Stimulated activated CD4-positive, alpha-beta T cell treated with anti-CD3 and anti-CD28 coated beads, Interleukin-1b, Interleukin-23, amount 100 ng/mL, for 1 hour (primary cell): ENCODE measurements at places on chromosomes 7 and 10.

DNA sequence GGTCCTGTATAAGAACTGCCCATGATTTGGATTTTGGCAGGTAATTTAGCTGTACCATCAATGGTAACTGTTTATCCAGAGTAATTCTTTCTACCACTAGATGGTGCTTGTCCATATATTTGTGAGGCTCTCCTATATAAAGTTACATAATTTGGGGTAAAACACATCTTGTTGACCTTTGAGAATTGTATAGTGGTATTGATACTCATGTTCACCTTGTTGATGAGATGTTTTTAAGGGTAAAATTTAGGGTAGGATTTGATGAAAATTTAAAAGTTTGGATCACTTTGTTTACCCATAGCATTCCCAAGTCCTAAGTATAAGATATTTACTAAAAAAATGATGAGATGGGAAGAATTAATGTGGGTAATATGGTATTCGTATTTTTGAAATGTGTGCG lies 31.6 kb downstream of the ST7 start:
- DNase-seq, result no peak

GRCh38 chr10:97876402-97876801 lies 26.8 kb downstream of the GOLGA7B start:
- DNase-seq, result no peak

GRCh38 chr7:82194016-82194643 lies 249.4 kb downstream of the CACNA2D1 start:
- DNase-seq, result no peak

DNA sequence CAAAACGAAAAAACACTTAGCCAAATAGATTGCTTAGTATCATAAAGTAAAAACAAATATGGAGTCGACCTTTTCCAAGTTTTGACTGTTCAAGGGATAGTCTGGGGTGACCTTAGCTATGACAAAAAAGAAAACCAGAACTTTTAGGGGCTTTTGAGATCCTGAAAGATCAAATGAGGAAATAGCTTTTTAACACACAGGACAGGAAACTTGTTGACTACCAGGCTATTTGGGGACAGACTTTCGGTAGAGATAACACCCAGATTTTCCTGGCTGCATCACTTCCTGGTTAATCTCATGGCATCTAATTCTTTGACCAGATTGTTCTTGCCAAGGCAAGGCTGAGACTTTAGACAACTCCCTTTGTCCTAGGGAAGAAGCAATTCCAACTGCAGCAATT lies 34.5 kb upstream of the EGR2 start:
- no peak for DNase-seq

DNA sequence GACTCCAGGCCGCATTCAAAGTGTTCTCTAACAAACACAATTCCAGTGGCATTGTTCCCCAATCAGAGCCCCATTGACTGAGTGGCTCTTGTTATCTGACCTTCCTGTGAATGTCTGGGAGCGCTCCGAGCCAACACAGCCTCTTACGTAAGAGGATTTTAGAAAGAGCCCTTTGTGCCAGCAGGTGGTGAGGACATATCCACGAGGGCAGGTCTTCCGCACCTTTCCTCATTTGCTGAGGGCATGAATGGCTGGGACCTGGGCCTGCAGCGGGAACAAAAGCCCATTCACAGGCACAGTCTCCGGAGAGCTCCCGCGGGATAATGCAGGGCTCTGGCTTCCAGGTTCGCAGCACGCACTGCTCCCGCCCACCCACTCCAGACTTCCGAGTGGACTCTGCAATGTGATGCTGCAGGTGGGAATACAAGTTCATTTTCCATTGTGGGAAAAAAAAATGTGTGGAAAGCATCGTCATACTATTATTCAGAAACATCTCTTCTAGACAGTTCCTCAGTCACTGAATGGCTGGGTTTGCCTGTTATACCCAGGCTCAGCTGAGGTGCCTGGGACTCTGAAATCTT lies 295.0 kb upstream of the IGFBP3 start:
- DNase-seq, result no peak

DNA sequence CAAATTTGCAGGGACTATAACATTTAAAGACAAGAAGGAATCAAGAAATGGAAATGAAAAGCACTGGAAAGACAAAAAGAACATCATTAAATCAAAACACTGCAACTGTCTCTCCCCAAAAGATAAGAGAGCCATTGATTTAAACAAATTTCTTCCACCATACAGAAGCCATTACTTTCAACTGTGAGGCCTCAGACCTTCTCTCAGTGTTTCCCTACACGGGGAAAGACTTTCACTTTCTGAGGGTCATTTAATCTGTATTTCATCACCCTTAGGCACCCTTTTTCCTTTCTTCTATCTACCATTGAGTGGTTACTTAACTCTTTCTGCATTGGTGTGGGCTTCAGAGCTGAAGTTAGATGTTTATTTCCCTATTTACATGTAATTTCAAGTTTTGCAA lies 47.5 kb downstream of the CCDC172 start:
- DNase-seq, result no peak

DNA sequence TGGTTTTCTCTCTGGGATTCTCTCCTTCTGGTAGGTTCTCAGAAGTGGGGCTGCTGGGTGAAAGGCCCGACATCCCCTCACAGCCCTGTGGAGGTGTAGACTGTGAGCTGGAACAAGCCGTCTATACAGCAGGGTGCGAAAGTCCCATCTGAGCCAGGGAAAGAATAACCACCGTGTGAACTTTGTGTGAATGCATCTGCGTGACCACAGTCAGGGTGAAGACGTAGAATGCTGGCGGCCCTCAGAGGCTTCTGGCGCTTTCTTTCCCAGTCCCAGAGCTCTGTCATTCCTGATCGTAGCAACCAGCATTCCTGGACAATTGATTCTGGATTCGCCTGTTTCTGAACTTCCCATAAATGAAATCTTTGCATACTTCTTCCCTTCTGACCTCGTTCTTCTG lies 30.0 kb downstream of the ELFN1 start:
- no peak for DNase-seq

DNA sequence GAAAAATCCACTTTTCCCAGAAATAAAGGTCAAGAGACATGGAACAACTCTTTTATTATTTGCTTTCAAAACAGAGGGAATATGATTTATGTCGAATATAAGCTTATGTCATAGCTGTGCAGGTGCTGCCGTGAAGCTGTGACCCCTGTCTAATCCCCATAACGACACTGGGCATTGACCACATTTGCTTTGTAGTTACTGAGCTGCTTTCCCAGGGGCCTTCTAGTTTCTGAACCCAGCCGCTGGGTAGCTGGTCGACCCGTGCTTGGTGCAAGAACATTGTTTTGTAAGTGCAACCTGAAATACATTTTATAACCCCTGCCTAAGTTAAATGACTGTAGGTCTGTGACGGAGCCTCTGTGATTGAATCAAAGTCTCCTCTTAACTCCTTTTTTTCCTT lies 144.9 kb upstream of the HDAC9 start:
- no peak for DNase-seq

GRCh38 chr10:100962351-100963080 lies 6.8 kb upstream of the SEMA4G start:
- no peak for DNase-seq

DNA sequence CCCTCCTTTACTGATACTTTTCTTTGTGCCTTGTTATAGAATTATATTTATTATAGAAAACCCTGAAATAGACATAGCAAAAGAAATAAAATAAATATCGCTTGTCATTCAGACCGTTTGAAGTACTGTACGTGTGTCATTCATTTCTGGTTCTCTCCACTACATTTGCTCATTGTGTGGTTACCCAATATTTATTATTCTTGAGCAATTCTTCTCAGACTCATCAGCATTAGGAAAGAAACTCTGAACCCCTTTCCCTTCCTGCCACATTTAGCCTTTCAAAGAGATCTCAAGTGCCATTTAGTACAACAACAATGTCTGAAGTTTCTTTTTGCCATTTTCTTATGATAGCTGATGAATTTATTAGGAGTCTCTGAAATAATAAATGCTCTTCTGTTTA lies 154.1 kb downstream of the KIAA1217 start:
- DNase-seq, result no peak

DNA sequence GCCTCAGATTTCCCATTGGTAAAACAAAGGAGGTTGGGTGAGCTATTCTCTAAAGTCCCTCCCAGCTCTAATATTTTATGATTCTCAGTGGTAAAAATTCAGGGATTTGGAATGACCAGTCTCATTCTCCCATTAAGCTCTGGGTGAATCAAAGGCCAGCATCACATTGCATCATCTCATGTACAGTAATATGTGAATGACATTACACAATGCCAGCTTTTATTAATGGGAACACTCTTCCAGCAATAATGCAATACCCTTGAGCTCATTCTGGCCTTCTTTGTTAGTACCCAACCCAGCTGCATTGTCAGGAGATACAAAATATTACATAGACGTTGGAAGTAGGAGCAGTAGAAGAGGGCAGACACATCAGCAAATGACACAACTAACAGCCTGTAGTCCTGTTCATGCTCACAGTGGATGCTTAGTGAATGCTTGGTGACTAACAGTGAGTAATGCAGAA lies 100.0 kb upstream of the EGR2 start:
- no peak for DNase-seq

DNA sequence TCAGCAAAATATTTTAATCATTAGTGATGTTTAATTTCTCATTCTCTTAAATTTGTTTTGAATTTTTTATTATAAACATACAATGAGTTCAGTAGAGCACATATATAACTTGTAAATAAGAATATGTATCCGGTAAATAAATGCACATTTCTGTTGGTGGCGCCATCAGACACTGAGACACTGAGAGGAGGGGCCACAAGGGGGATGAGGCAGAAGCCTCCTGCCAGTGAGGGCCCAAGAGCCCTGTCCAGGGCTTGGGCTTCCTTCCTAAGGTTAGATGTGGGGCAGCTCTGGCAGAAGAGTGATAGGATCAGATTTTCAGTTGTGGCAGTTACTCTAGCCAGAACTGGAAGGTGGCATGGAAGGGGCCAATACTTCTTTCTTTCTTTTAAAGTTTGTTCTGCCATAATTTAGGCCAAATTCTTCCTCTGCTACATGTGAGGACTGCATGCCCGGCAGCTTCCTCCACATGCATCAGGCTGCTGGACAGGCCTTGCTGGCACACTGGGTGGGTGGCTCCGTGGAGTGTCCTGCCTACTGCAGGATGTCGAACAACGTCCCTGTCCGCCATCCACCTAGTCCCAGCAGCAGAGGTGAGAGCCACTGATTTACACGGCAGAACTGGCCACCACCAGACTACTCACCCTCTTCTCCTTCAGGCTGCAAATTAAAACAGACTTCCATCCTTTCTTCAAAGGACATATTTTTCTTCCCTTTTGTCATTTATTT lies 13.2 kb downstream of the PTPRN2 start:
- DNase-seq, result no peak

GRCh38 chr7:116772926-116773749 lies 89.2 kb upstream of the CAPZA2 start:
- no peak for DNase-seq

- no peak for DNase-seq
Measured at GRCh38 chr7:106965108-106965507, 79.4 kb upstream of the PRKAR2B start.

GRCh38 chr10:132470410-132471124 lies 67.0 kb upstream of the INPP5A start:
- DNase-seq, result no peak

DNA sequence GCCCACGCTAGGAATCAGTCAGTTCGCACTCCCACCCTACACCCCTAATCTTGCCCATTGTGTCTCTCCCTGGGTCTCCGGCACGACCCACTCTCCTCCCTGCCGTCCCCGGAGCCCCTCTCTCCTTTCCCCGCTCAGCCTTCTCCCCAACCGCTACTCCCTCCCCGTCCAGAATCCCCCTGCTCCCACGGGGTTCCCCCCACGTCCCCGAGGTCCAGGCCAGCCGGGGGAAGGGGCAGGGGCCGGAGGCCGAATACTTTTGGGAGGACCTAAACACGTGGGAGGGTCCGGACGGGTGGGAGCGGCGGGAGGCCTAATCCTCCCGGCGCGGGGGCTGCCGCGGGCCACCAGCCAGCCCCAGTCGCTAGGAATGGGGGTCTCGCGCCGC lies 560 bp downstream of the RARRES2 start:
- DNase-seq, result no peak

- no peak for DNase-seq
Measured at GRCh38 chr10:48939790-48940325, at the start of gene LRRC18. Gene LRRC18, minus strand, starts transcription at chr10:48939840. Its CDS starts 25,685 bp downstream, at chr10:48914155.

DNA sequence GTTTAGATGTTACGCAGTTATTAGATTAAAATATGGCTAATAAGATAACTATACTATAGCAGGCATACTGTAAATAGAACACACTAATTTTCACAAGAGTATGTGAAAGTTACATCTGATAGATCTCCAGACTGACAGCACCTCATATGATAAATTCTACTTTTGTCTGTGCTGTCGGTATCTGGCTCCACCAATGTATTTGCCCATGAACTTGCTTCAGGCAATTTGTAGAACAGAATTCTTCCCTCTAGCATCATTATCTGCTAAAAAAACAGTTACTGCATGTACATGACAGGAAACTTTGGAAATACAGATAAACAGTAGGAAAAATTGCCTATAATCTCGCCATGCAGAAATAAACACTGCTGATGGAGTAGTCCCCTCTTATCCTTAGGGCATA lies 137.7 kb downstream of the WNT2 start:
- DNase-seq, result no peak

GRCh38 chr10:59595593-59595992 lies 114.1 kb downstream of the SLC16A9 start:
- DNase-seq, result no peak

DNA sequence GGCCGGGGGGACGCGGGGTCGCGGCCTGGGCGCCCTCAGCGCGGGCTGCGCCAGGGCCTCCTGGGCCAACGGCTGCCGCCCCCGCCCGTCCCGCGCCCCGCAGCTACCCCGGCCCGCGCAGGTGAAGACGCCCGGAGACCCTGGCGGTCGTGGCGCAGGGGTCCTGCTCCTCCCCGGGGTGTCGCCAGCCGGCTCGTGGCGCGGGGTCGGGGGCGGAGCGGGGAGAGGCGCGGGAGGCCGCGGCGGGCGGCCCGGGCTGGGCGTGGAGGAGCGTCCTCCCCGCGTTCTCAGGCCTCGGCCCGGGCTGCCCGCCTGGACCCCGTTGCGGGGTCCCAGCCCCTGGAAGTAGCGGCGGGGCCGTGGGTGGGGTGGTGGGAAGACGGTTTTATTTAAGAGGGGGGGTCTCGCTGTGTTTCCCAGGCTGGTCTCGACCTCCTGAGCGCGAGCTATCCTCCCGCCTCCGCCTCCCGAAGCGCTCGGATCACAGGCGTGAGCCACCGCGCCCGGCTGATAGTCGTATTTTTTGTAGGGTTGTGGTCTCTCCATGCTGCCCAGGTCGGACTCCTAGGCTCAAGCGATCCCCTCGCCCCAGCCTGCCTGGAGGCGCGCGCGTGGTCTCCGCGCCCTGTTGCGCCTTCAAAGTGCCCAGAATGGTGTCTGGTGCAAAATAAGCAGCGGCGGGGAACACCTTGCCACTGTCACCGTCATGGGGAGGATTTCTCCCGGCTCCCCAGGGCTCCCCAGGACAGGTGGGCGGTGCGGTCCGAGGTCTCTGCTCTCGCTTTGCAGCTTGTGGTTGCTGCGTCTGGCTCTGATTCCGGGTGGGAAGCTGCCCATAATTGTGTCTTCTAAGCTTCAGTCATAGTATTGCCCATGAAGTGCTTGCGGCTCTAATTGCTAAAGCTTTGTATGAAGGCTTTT lies 15.3 kb upstream of the SUN1 start:
- no peak for DNase-seq

- DNase-seq, result no peak
Measured at GRCh38 chr7:41336981-41337380, 365.9 kb downstream of the INHBA start.

- no peak for DNase-seq
Measured at GRCh38 chr10:93464776-93465388, 17.3 kb downstream of the MYOF start.

- DNase-seq, result no peak
Measured at GRCh38 chr7:74709880-74710671, 52.6 kb downstream of the GTF2I start.
